ENCODE measurements at places on chromosomes 11 and 22.
A peak's percentile ranks its signal among the peaks of the same experiment; 100 is the strongest.

DNA sequence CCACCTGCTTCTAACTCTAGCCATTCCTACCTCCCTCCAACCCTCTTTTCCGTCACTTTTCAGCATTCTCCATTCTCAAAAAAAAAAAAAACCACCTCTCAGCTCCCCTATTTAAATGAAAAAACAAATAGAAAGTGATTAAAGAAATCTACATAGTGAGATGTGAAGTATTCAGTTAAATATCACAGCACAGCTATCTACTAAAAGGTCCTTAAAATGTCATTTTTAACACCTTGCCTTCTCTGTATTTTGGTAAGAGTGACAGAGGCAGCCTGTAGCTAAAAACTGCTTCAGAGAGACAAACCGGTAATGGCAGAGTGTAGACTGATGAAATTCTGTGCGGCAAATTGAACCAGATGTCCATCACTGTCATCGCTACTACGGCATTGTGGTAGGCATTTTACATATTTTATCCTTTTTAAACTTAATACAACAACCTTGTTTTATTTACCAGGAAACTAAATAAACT lies 346 bp upstream of the ALG9 start:
- peak; percentile 20 for DNase-seq

- DNase-seq, result no peak
These were observed 92.2 kb downstream of the PHF21B start for GRCh38 chr22:44917372-44918165.

DNA sequence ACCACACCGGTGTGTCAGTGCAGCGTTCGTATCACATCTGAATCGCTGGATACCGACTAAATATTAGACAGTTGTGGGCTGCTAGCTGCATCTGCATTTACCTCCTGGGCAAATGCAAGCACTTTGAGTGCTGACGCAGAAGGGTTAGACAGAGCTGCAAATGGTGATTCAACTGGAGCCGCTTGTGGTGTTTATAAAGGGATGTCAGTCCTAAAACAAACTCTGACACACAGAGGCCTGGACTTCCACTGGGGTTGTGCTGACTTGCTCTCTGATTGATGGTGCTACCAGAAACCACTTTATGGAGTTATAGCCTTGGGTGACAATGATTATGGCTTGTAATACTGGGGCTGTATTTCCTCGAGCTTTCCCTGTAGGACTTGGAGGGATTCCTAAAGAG lies 374.4 kb downstream of the NTM start:
- DNase-seq, result no peak

GRCh38 chr11:8257003-8257664 lies 6.5 kb downstream of the LMO1 start:
- DNase-seq, result no peak

- no peak for DNase-seq
These were observed 14.9 kb downstream of the TOB2 start for GRCh38 chr22:41431656-41432055.

DNA sequence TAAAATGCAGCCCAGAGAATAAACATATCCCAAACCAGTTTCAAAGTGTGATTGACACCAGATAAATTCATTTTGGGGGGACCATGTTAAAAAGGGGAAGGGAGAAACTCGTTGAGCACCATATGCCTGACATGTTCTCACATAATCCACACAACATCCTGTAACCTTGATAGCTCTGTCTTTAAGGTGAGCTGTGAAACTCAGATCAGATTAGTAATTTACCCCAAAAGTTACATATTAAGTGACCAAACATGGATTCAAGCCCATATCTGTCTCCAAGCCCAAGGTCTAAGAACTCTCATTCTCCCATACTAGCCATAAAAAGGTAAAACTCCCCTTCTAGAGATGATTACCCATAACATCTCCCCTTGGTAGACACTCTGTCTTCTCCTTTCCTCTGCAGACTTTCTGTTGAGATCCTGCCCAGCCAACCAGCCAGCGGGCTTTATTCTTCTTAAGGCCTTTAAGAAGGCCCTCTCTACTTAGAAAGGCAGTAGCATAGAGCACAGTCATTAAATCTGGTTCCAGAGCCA lies 150.7 kb downstream of the CCDC34 start:
- DNase-seq, result no peak

- no peak for DNase-seq
These were observed 24.1 kb downstream of the FXYD6 start for GRCh38 chr11:117852309-117852708.

GRCh38 chr11:5280582-5281102 lies 10.9 kb upstream of the HBE1 start:
- DNase-seq, result peak; percentile 60

DNA sequence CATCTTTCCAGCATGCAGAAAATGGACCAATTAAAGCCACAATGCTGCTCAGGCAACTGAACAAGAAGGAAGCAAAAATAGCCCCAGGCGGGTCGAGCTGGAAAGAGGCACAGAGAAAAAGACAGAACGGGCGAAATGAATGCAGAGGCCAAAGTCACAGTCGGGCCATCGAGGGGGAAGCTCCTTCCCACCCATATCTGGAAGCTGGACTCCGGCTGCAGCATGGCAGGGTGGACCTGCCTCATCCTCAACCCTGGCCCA lies 58.6 kb upstream of the PRDM11 start:
- DNase-seq, result no peak

- DNase-seq, result no peak
These were observed 34.1 kb downstream of the CSNK2A3 start for GRCh38 chr11:11318961-11319360.

GRCh38 chr11:60077216-60077817 lies 11.1 kb upstream of the MS4A2 start:
- DNase-seq, result no peak

DNA sequence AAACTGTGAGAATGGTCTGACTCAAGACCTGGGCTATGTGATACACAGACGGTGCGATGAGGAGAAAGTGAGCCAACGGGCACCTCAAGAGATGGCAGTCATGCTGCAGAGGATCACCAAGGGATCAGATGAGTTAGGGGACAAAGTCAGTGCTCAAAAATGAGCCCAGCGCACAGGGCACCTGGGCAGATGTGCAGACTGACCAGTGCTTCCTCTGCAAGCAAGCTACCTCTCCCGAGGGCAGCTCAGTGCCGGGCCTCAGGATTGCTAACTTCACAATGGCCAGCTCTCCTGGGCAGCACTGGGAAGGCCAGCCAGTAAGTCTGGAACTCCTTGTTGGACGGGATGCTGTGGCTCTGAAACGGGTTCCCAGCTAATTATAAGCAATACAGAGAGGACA lies 15.3 kb downstream of the HDHD5 start:
- DNase-seq, result no peak

GRCh38 chr11:93131709-93132108 lies 66.1 kb downstream of the SLC36A4 start:
- no peak for DNase-seq

GRCh38 chr11:5241458-5241857 lies 7.2 kb upstream of the HBD start:
- DNase-seq, result no peak

- DNase-seq, result no peak
These were observed 640.0 kb upstream of the ANO5 start for GRCh38 chr11:21552911-21553310.

DNA sequence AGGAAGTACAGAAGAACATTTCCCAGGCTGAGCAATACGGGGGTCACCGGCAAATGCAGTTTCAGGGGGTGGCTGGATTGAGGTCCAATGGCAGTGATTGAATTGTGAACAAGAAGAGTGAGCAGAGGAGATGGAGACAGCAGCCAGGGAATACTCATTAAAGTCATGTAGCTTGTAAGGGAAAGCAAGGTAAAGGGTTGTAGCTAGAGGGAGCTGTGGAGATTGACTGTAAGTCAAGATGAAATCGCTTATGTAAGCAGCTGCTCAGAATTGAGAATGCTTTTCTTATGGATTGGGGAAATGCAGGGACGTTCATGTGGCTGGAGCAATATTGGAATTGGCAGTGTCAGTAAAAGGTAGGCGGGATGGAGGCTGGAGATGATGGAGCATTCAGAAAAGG lies 111.4 kb upstream of the TBCEL start:
- DNase-seq, result peak; percentile 54

DNA sequence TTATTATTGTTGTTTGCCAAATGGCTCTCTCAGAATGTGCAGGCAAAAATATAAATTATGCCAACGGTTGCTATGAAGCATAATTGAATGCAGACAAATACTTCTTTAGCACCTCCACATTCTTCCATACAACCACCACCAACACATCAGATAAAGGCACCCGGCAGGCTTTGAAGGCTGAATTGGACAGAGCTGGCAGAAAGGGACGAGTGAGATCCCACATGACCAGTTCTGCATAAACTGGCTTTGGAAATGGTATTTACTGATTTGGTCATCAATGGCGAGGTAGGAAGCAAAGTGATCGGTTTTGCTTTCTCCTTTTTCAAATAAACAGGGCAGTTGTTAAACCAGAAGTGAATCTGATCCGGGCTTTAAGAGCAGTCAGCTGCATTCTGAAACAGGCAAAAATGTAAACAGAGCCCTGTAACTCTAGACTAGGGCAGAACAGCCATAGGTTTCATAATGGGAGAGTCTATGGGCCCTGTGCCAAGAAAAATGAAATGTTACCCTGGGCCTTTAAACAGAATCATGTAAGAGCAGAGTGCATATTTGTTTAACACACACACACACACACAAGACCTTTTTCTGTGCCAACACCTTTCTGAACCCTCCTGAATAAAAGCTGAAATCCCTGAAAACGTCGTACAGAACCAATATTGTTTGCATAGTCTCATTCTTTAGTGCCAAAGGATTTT lies 97.7 kb downstream of the MPPED2 start:
- DNase-seq, result no peak

GRCh38 chr11:57072640-57073039 lies 83.9 kb downstream of the OR5AK2 start:
- no peak for DNase-seq

- DNase-seq, result no peak
These were observed 4.6 kb downstream of the TNKS1BP1 start for GRCh38 chr11:57320067-57320718.

- DNase-seq, result no peak
These were observed 17.1 kb upstream of the MS4A4A start for GRCh38 chr11:60263402-60263801.

GRCh38 chr11:82842019-82842418 lies 58.2 kb downstream of the PRCP start:
- no peak for DNase-seq

- no peak for DNase-seq
These were observed 1.8 kb upstream of the DUSP8 start for GRCh38 chr11:1573903-1574237.

DNA sequence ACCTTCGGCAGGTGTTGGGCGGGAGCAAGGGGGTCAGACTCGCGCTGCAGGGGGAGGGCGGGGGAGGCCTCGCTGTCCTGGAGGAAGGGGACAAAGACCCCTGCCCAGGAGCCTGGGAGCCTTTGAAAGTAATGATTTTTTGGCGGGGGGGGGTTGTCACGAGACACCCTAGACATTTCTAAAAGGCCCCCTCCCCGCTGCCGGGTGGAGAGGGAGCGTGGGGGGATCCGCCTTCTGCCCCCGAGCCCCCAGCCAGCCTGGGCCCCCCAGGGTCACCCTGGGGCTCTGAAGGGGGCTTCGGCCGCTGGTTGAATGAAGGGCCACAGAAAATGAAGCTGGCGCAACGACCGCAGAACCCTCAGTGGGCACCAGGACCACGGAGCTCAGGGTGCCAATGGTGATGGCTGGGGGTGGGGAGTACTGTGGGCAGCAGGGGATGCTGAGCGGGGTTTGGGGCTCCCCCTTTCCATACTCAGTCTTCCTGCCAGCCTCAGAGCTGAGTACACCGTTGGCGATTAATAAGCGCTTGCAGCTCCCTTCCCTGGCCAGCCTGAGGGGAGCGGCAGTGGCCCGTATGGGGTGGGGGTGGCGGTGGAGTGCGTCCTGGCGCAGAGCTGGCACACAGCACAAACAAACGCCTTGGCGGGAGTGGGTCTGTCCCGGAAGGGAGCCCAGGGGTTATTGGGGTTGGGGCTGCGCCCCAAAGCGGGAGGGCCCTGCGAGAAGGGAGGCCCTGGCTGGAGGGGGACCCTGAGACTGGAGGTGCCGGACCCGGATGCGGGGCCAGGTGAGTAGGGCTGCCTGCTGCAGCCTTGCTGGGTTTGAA lies 1.2 kb upstream of the DUSP8 start:
- DNase-seq, result peak; percentile 41

DNA sequence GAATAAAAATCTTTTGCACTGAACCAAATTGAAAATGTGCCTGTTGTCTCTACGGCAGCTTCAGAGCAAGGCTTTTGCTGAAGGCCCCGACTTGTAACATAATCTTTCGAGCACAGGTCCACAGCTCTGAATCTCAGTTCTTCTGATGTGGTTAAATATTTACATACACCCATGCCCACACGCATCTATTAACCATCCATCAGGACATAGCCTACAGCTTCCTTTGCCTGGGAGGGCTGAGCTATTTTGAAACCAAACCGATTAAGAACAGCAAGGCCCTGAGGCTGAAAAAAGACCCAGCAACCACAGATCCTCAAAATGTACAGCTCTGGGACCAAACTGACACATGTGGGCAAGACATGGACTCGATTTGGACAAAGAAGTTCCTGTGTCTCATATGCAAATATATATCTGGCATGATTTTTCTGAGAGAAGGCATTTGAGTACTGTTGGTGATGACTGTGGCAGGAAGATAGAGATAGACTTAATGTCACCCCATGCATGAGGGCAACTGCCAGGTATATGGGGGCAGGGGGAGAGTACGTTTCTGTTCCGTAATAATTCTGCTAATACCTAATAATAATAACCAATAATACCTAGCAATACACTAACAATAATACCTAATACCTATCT lies 322.7 kb upstream of the PLET1 start:
- peak; percentile 57 for DNase-seq

GRCh38 chr11:770642-771616 lies 6.4 kb downstream of the GATD1 start:
- no peak for DNase-seq

DNA sequence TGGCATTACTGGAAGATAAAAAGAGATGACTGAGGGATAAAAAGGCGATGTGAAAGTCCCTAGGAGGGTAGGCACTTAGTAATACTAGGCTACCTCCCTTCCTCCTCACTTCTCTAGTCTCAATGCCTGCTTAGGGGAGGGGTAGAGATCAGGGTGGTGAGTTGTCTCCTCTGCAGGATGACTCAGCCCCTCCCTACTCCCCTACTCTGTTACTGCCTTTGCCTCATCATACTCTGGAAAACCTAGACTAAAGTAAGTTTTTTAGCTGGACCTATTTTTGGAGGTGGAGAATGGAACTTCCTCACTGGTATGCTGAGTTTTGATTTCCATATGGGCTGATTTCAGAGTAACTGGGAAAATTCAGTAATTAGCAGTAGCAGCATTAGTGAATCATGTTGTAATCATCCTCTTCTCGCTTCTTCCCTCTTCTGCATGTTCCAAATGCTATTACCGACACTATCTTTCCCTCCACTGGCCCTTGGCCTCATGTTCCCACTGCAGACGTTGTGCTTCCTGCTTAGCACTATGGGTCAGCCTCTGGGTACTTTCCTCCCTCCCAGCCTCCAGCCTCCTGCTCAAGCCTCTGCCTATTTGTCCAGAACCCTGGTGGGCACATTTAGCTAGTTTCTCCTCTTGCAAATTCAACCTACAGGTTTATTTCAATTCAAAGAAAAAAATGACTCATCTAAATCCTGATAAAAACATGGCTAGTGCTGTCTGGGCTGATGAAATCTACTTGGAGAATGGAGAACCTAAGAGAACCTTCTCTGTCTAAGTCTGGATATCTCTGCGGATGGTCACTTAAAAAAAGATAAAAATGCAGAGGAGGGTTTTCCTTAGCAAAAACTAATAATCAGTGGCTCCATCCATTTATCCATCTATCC lies 281.7 kb downstream of the ST3GAL4 start:
- DNase-seq, result no peak

- DNase-seq, result no peak
These were observed 1293.0 kb upstream of the TENM4 start for GRCh38 chr11:80733790-80734189.

All from GM20000 (cell line).